ENCODE measurements at places on chromosomes 12 and 14. TPM values are rescaled to one million over a fixed set of nuclear protein-coding genes. Genes with fewer than 3 reads are reported as not detected.

GRCh38 chr14:21723431-21724045 is 49.9 kb upstream of the OR4E1 start:
- DNase-seq = peak; percentile 64

DNA sequence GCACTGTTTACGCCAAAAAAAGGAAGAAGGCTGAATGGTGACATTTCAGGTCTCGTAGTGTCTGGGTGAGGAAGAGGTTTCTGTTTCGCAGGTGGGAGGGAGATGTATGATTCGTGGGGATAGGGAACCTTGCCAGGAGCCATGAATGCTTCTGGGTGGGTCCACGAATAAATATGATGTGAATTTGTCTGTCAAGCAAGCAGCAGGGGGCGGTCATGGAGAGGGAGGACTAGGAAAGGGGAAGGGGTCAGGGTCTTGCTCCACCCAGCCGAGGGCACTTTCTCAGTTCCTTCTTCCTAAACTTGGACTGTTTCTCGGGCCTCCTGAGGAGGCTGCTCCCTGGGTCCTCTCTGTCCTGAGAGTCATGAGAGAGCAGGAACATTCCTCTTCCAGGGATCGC is 72.5 kb downstream of the LGMN start:
- DNase-seq = no peak

The RIMBP2 gene
- not detected for total RNA-seq

The CCDC63 gene
- not detected for total RNA-seq

The KIF26A gene
- 0.20 TPM for total RNA-seq

The PRKD1 gene
- not detected for total RNA-seq

Data from CD8-positive, alpha-beta memory T cell (primary cell).